GM12878 (cell line): ENCODE measurements at places on chromosomes 13 and 19. TPM values are rescaled to one million over a fixed set of nuclear protein-coding genes. Genes with fewer than 3 reads are reported as not detected.

DNA sequence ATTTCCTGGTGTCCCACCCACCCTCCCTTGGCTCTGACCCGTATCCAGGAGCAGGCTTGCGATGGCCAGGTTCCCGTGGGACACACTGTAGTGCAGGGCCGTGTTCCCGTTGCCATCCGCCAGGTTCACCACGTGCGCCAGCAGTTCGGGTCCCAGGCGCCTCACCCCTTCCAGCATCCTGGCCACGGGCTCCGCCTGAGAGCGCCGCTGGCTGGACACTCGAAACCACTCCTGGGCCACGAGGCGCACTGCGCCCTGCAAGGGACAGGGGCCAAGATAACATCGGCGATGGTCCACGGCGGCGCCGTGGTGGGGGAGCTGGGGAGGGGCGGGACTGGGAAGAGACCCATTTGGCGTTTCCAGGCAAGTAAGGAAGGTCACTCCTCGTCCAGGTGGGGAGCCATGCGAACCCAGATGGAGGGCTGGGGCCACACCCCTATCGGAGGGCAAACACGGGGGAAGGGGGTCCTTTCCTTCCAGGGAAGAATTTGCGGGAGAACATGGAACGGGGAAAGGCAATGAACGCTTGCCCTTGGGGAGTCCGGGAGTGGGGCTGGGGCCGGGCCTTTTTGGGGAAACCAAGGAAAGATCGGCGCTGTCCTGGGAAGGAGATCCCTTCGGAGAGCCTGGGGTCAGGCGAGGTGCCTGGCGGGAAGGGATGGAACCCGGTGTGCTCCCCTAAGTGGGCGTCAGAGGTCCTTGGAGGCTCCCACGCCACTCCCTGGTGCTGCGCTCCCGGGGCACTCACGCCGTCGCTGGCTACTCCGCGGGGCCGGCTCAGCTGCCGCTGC lies 9.9 kb downstream of the KANK3 start:
- no peak for DNase-seq

GRCh38 chr19:35118268-35119020 lies 2.8 kb downstream of the FXYD3 start:
- no peak for DNase-seq

- DNase-seq = no peak
Observed at GRCh38 chr13:99296398-99296797, 10.8 kb downstream of the GPR183 start.

DNA sequence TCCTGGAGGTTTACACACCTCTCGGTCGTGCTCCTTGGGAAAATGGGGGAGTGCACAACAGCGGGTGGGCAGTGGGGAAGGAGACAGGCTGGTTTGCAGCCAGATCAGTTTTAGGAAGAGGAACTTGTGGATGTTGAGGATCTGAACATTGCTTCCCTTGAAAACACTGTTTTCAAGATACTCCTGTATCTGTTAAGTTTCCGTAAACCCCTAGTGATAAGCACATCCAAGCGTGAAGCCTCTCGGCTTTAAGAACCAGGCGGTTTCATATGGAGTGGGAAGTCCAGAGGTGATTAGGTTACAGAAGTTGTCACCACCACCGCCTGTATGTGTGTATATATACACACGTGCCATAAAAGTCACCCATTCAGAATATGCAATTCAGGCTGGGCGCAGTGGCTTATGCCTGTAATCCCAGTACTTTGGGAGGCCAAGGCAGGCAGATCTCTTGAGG lies 47.4 kb downstream of the SIPA1L3 start:
- no peak for DNase-seq

The TICAM1 gene
- 31.1 and 32.0 TPM in 2 replicates for total RNA-seq

GRCh38 chr13:113670541-113670940 lies 3.5 kb downstream of the GRK1 start:
- no peak for DNase-seq

- DNase-seq = no peak
Observed at GRCh38 chr19:23998568-23998967, 83.9 kb downstream of the ZNF726 start.

- DNase-seq = no peak
Observed at GRCh38 chr19:22882797-22883196, 50.7 kb downstream of the ZNF723 start.

- DNase-seq = no peak
Observed at GRCh38 chr19:46451352-46451751, 20.0 kb downstream of the PNMA8A start.

GRCh38 chr19:1087813-1088415 lies 7.3 kb downstream of the POLR2E start:
- no peak for DNase-seq

DNA sequence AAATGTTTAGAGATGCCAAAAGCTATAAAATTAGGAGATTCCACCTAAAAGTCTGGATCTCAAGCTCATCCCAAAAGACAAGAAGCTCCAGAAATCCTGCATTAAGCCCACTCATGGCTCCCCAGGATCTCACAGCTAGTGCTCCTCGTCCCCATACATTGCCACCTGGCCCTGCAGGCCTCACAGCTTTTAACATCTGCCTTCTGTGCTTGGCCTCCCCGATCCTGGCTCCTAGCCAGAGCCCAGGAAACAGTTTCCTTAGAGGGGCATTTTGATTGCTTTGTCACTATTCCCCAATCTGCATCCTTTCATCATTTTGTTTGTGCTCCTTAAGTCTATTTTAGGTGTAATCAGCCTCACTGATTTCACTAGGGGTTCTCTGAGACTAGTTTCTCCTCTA lies 14.5 kb upstream of the DCT start:
- DNase-seq = no peak

GRCh38 chr13:74550039-74550438 lies 415.8 kb upstream of the KLF12 start:
- no peak for DNase-seq

GRCh38 chr13:59346999-59347723 lies 816.6 kb downstream of the DIAPH3 start:
- no peak for DNase-seq

The KLK6 gene
- not detected in 2 replicates for total RNA-seq

DNA sequence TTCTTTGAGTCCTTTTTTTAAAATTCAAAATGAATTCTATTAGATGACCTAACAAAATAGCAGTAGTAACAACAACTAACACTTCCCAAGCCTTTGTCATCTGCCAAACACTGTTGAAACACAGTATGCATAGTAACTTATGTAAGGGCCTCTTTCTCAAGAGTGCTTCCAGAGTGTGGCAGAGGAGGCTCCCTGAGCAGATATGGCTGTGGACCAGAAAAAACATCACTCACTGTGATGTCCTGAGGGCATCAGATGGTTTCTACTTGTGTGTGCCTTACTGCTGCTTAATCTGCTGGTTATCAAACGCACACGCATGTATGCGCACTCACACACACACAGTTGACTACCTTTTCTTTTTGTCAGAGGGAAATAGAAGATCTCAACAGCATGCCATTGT lies 110.8 kb downstream of the DLEU7 start:
- no peak for DNase-seq

GRCh38 chr13:69585656-69586055 lies 522.0 kb upstream of the ATXN8OS start:
- no peak for DNase-seq

DNA sequence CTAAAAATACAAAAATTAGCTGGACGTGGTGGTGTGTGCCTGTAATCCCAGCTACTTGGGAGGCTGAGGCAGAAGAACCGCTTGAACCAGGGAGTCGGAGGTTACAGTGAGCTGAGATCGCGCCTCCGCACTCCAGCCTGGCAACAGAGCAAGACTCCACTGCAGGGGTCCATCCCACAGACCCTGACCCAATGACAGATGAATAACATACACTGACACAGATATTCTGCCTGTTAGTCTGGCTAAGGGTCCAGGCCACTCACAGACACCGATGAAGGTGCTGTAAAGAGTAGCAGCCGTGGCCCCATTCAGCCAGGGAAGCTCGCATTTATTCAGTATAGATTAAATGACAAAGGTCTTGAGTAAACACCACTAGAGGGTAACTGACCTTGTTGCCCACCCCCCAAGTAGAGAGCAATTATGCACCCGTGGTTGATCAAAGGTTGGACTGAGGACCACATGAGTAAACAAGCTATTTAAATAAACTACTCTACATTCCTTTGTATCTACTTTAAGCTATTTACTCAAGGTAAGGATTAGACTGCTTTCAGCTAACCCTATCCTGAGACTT lies 8.5 kb upstream of the CRYL1 start:
- no peak for DNase-seq

The HOOK2 gene
- total RNA-seq = 6.4 and 8.3 TPM in 2 replicates

- DNase-seq = no peak
Observed at GRCh38 chr13:27813826-27814225, 21.5 kb downstream of the GSX1 start.

GRCh38 chr13:83867708-83868107 lies 14.6 kb downstream of the SLITRK1 start:
- DNase-seq = no peak

GRCh38 chr19:31349160-31349881 lies at the start of gene TSHZ3:
TSHZ3 (minus strand) TSS chr19:31349436; CDS start chr19:31349219, 217 bp downstream.
- DNase-seq = no peak

- no peak for DNase-seq
Observed at GRCh38 chr19:35211545-35212230, 16.9 kb downstream of the FAM187B start.

The ZNF763 gene
- total RNA-seq = 0.66 and 1.0 TPM in 2 replicates

DNA sequence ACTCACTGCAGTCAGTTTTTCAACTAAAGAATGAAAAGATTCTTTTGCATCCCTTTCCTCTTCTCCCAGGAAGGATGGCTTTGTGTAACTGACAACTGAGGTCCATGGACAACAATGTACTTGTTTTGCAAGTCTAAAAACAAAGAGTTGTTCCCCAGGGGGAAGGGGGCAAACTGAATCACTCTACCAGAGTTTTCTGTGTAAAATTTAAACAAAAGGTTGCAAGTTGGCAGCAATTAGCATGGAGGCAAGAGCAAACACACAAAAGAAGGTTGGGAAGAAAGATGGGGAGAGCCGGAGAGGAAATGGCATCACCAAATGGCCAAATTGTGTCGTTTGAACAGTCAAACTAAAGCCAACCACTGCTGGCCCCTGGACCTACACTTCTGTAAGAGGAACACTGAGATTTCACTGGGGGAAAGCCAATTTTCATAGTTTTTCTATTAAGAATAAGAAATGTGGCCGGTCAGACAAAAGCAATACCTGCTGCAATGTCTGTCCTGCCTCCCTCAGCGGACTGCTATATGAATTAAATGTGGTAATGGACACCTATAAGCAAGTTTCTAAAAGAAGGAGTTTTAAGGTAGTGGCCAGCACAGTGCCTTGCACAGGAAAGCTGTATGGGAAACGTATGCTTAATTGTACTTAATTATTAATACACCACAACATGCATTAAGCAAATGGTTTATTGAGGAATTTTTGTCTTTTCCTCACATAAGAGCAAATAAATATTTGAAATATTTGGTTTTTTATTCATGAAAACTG lies 16.1 kb upstream of the SACS start:
- no peak for DNase-seq

The PDX1 gene
- not detected in 2 replicates for total RNA-seq

The DHDH gene
- not detected in 2 replicates for total RNA-seq

DNA sequence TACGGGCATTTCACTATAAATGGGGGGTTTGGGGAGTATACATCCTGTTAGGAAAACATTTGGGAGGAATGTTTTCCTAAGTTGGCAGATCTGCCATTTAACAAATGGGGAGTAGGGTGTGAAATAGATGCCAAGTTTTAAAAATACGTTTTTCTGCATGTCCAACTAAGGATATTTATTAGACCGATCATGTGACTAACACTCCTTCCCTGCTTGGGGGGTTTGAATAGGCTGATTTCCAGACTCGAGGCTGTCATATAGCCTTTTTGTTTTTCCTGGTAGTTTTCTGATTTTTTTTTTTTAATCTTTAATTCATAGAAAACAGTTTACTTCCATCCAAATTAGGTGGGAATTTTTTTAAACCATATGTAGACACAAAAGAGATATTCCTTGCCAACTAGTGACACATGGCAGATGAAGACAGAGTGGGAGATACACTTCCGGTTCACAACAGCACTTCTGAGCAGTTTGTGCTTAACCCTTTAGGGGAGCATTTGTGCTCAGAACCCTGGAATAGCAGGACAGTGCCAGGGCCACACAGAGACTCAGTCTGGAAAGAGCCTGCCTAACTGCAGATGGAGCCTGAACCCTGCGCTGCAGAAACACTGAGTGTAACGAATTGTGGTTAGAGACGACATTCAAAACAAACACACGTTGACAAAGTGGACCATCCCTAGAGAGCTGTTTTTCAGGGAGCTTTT lies 5.6 kb upstream of the GATAD2A start:
- DNase-seq = no peak

- DNase-seq = no peak
Observed at GRCh38 chr13:20561741-20562140, 5.2 kb upstream of the IFT88 start.

DNA sequence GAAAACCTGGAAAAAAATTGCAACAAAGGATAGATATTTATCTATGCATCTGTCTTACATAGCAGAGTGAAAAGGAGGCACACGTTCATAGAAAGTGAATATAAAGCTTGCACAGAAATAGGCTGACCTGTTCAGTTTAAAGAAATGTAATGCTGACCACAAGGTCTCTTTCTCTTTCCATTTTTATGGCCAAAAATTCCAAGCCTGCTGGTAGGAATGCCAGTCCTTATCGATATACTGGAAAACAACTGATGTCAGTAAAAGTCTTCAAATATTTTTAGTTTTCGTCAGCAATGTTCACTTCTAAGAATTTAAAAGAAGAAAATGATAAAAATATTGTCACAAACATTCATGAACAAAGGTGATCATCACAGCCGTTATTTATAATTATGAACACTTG lies 59.0 kb upstream of the MCF2L start:
- DNase-seq = no peak

- peak; percentile 77 for DNase-seq
Observed at GRCh38 chr19:39701291-39701690, 3.0 kb upstream of the LGALS14 start.

DNA sequence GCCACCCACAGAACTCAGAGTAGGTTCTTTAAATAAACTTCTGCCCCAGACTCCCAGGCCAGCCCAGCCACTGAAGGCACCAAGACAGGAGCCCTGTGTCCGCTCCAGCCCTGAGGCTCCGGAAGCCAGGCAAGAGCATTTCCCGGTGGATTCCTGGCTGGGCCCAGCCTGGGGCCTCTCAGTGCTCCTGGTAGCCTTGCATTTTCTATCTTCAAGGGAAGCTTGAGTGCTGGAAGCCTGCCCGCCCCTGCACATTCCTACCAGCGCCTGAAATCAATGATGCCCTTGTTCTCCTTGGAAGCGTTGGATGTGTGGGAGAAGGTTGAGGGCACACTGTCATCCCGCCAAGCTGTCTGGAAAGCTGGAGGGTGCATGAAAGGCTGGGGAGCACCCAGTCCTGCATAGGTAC lies 70.3 kb downstream of the ALOX5AP start:
- no peak for DNase-seq

DNA sequence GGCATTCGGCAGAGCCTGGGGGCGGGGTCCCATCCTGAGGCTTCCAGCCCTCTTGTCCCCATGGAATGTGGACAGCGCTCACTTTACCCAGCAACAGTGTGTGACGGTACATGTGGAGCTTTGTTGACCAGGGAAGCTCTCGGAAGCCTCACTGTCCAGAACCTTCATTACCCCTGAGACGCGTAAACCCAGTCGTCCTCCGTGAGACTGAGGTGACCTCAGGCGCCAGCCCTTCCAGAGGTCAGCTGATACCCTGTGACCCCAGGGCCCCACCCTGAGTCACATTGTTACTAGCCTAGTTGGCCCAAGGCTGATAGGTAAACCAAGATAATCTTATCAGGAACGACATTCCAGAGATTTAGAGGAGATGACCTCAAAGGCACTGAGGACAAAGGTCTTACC lies 10.2 kb upstream of the TMEM160 start:
- no peak for DNase-seq

- no peak for DNase-seq
Observed at GRCh38 chr13:97549201-97549600, 115.2 kb downstream of the RAP2A start.

The ATXN8OS gene
- total RNA-seq = not detected in 2 replicates

- DNase-seq = no peak
Observed at GRCh38 chr13:27170221-27170515, 1.4 kb downstream of the USP12 start.

GRCh38 chr13:75635101-75635827 lies 866 bp upstream of the LMO7 start:
- no peak for DNase-seq

The CBY2 gene
- total RNA-seq = 0.53 and 0.64 TPM in 2 replicates
